ENCODE measurements at places on chromosomes 3 and 15. TPM values are rescaled to one million over a fixed set of nuclear protein-coding genes. Genes with fewer than 3 reads are reported as not detected.

DNA sequence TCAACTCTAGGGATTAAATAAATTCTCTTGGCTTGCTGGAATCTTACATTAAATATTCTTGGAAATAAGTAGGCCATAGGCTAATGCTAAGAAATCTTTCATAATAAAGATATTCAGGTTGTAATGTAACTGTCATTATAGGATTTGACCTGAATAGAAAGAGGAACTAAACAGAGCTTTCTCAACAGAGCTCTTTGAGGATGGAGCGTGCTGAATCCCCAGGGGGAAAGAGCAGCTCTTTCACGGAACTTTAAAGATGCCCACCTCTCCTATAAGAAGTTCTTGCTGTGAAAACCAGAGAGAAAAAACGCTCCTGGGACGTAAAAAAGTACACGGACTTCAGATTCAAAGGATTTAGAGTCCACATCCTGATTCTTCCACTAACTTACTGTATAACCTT lies 77.9 kb downstream of the NTRK3 start:
- DNase-seq: no peak

GRCh38 chr15:25880411-25880810 lies 17.3 kb upstream of the ATP10A start:
- DNase-seq: no peak

The GOLGA8T gene
- not detected for total RNA-seq

DNA sequence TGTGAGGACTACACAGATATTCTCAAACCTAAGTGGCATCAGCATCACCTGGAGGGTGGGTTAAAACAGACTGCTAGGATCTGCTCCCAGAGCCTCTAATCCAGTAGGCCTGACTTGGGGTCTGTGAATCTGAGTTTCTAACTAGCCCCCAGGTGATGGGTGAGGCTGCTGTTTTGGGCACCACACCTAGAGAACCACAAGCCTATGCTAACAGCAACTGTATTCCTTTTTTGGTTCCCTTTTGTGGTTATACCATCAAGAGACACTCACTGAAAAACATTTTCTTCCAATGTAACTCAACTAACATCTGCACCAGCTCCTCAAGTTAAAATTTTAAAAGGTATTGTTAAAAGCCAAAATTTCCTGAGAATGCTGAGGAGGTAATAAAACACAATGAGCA lies 16.0 kb downstream of the WDR82 start:
- DNase-seq: no peak

- DNase-seq: peak; percentile 52
Measured at GRCh38 chr3:186162221-186162620, 53.3 kb upstream of the ETV5 start.

DNA sequence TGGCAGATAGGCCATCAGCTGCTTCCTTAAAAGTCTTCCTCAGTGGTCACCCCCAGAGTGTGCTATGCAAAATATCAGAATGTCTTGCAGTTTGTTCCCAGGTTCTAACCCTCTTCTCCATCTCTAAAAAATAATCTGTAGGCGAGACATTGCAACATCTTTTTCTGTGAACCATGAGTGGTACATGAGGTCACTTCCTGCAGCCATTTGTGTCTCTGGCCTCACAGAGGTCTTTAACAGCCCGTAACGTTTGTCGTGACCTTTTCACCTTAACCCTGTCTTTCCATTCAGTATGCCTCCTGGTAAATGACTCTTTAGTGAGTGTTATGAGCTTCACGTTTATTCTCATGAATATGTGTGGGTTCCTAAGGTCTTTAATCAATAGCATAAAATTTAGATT lies 145.4 kb downstream of the KLHL25 start:
- no peak for DNase-seq

The NUP210 gene
- 2.7 TPM for total RNA-seq

DNA sequence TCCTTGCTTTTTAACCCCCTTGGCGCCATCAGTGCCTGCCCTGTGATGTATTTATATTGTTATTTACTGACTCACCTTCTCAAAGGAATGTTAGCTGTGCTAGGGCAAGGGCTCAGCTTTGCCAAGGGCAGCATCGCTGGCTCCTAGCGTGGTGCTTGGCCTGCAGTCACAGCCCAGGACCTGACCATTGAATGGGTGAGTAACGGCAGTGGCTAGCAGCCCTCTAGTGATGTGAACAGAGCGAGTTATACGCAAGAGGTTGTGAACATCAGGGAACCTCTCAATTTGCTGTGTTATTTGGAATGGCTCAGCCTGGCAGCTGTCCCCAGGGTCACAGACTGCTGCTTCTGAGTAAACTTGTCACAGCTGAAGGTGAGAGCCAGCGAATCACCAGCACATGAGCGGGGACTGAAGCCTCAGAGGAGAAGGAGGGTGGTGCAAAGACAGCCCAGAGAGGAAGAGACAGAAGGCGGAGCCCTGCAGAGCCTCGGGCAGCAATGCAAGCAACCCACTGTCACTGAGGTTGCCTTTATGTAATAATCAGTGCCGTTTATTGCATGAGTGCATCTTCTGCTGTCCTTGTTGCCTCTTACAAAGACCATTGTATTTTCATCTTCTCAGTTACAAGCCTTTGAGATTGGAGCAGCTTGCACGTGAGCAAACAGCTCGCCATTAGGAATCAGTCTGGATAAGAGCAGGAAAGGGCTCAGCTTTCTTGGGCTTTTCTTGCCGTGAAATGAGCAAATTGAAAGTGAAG lies 158.3 kb downstream of the SLCO3A1 start:
- DNase-seq: peak; percentile 56

GRCh38 chr3:172261054-172261453 lies 187.2 kb downstream of the GHSR start:
- DNase-seq: no peak
